ENCODE measurements at places on chromosomes 7 and 10.

DNA sequence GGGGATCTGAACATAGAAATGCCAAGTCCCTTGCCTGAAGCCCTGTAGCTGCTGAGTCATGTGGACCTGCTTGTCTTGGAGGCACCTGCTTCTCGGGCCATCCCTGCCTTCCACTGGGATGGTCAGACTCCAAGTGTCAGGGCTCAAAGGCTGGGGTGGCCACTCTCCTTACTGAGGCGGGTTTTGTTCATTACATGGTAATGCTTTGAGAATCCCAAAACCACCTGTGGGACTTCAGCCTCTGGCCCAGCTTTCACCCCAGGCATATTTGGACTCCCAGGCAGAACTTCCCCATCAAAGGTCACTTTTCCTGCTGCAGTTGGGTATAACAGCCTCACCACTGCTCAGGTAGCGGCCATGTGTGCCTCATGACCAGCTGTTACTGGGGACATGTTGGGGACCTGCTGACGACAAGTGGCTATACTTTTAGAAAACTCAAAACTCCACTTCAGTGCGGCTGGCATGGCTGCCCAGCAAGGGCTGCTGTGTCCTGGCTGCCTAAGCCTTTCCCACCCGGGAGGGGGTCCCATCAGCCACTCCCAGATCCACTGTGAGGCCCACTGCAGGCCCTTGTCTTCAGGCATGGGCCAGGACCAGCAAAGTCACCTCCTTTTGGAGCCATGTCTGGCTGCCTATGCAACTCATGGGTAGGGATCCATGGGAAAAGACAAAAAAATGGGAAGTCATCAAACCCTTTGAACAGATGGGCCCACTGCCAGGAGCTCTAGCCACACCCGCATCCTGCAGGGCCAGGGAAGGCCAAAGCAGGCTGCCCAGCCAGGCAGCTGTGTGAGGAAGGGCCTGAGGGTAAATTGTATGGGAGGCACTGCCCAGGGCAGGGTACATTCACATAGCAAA, 96.7 kb downstream of the ARHGAP22 start:
- DNase-seq = no peak

DNA sequence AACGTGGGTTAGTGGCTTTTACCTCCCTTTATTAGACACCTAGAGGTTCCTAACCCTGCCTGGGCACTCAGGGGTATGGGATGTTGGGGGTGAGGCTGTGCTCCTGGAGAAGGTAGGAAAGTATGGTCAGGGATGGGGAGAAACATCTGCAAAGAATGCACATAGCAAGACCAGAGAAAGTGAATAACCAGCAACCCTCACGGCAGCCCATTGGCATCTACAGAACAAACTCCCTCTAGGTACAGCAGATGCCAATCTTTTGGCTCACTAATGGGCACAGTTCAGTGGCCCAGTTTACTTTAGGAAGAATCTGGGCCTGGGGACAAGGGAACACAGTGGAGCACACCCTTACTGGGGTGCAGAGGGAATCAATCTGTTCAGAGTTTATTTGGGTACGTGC, 143.9 kb downstream of the JAZF1 start:
- DNase-seq = no peak

DNA sequence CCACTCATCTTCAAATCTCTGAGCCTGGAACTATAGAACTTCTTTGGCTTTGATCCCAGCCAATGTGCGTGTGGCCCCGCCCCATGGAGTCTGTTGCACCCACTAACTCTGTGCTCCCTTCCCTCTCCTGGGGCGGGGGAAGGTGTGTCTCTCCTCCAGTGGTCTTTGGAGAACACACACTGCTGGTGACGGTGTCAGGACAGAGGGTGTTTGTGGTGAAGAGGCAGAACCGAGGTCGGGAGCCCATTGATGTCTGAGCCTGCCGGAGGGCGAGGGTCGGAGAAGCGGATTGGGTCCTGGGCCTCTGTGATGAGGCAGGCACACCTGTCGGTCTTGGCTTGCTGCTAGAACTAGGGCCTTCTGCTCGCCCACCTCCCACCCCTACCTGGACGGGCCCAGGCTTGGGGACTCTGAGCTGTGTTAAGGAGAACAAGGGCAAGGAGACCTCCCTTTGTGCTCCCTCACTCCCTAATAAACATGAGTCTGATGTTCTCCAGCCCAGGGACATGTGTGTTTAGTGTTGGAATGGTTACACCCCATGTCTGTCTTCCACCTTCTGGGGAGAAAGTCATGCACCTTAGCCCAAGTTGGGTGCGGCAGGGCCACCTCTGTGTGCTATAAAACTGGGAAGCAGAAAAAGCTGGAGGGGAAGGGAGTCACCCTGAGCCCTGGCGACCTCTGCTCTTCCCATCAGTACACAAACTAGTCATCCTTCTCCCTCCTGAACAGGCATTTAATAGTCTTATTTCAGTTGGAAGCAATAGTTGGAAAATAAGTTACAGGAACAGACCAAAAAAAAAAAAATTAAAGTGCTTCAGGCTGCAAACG, 4.6 kb downstream of the TRAPPC14 start:
- DNase-seq = no peak

GRCh38 chr7:36129048-36129534, 24.0 kb upstream of the EEPD1 start:
- DNase-seq = no peak

DNA sequence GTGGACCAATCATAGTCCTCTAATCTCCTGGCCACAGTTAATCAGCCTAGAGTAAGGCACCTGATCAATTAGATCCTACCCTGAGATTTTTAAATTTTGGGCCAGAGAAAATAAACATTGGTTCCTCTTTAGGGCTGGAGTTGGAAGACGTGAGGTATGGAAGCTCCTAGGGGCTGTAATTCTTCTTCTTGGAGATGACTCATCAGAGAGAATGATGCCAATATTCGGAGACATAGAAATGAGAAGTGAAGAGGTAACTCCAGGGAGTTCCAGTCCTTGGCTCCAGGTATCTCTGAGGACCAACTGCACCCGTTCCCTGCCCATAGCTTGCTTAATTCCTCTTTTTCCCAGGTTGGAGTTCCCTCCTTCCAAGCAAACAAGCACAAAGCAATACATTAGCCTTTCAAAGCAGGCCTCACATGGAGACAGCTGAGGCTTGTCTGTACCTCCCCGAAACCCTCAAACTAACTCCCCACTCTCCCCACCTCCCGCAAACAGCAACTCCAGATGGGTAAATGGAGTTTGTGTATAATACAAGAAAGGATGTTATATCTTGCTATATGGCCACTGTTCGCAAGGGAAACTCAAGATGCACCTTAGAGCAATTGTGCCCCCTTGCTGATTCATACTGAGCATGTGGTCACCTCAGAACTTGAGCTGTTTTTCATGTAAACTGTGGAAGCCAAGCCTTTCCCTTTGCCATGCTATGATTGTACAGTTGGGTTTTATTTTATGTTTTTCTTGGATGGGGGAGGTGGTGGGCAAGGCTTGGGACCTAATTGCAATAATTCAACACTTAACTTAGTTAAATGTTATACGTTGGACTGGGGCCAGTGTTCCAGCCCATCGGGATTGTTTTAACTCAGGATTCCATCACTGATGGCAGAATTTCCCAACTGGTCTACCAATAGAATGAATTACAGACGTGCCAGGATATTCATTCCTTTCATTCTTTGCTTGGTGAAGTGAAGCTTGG, 29.3 kb downstream of the PIK3AP1 start:
- DNase-seq = no peak

GRCh38 chr7:68805159-68805558, 793.1 kb upstream of the AUTS2 start:
- DNase-seq = no peak

Data from CD4-positive, alpha-beta T cell treated with Interferon gamma for 1 hour (primary cell).